ENCODE measurements at places on chromosomes 7 and 10. TPM values are rescaled to one million over a fixed set of nuclear protein-coding genes. Genes with fewer than 3 reads are reported as not detected.

MMD2 gene
- not detected for total RNA-seq

ECHDC3 gene
- 15.6 TPM for total RNA-seq

TEX47 gene
- not detected for total RNA-seq

PRDX3 gene
- 154 TPM for total RNA-seq

OR2A5 gene
- total RNA-seq, result not detected

- H3K27ac ChIP-seq, result no peak overlapping the region
- H3K4me1 ChIP-seq, result no peaks in the 10 kb centered on the region
- H3K27me3 ChIP-seq, result no peaks in the 10 kb centered on the region
- peaks cover 69% of the 10 kb centered on the region for H3K36me3 ChIP-seq
- no peak overlapping the region for H3K4me3 ChIP-seq
Observed at GRCh38 chr10:128072941-128073645, 53.1 kb downstream of the MKI67 start.

DNA sequence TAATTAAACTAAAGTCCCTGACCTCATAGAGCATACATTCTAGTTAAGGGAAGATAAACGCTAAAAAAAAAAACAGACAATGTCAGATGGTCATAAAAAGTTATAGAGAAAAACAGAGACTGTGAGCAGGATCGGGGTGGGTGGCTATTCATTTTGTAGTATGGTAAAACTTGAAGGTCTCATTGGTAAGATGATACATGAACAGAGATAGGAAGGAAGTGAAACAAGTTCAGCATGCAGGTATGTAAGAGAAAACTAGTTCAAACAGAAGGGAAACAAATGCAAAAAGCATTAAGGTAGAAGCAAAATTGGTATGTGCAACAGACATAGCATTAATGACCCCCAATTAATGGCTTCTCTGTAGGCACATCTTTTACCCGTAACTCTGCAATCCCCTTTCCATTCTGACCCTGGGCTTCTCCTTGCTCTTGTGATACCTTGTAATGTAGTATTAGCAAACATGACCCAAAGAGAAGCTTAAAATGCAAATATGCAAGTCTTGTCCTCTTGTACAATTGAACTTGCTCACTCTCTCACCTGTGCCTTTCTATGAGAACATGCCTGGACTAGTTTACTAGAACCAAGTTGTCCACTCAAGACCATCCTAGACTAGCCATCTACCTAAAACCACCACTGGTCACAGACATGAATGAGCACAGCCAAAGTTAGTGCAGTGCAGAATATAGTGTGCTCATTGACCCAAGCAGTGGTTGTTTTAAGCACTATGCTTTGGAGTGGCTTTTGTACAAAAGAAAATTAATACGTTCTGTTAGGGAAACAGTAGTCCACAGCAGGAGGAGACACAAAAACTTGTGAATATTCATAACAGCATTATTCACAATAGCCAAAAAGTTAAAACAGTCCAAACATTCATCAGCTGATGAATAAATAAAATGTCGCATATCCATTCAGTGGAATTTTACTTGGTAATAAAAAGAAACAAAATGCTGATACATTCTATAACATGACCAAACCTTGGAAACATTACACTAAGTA, 57.0 kb downstream of the BRAF start:
- no peak for DNase-seq
- H3K36me3 ChIP-seq, result no peaks in the 10 kb centered on the region
- no peaks in the 10 kb centered on the region for H3K4me1 ChIP-seq
- H3K27me3 ChIP-seq, result no peaks in the 10 kb centered on the region
- no peak overlapping the region for H3K4me3 ChIP-seq

DNA sequence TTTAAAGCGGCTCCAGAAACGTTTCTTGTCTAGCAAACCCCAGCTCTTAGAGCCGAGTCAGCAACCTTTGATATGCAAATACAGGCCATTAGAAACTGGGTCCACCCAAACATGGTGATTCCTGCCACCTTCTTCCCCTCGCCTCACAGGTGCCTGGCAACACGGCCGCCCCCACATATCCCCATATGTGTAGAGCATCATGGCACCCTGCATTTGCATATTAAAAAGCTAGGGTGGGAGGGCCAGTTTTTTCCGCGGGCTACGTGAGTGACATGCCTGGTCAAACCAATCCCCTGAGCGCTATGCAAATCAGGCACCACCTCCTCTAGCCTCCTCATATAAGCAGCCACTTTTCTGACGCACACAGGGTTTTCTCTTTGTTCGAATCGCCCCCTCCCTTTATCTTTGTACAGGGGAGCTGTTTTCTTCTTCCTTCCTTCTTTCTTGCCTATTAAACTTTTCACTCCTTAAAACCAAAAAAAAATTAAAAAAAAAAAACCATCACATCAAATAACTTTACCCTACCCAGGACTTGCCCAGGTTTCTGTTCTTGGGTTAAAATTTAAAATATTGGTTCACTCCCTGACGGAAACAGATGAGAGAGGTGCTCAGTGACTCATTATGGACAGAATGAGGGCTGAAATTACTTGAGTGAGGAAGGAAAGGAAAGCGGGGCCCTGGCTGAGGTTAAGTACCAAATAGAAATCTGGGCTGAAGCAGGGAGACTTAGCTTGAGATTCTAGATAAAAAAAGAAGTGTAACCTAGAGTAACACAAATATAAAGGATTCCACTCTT, 59.8 kb downstream of the COA1 start:
- H3K27ac ChIP-seq, result peak overlapping the region; percentile 18
- DNase-seq, result no peak
- H3K36me3 ChIP-seq, result no peaks in the 10 kb centered on the region

Measured in stomach (tissue), 19 donors.